Endothelial cell (in vitro differentiated cells): ENCODE measurements at places on chromosomes 2 and 18.

GRCh38 chr2:232376260-232376659 is 2.3 kb upstream of the ALPP start:
- DNase-seq = no peak

GRCh38 chr2:37080689-37081088 is 3.5 kb downstream of the HEATR5B start:
- DNase-seq = no peak

DNA sequence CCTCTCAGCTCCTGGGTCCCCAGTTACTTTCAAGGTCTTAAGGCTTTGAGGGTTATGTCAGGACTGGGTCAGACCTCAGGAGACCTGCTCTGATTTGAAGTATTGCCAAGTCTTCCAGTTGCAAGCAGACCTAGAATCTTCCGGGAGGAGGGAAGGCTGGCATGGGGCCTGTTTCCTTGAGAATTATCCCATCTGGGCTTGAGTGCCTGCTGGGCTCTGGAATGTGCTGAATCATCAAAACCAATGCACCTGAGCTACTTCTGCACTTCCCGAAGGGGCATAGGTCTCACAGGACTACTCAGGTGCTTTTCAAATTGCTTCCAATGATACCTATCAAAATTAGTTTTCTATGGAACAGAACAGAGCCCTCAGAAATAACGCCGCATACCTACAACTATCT is 327.3 kb downstream of the XIRP2 start:
- no peak for DNase-seq

DNA sequence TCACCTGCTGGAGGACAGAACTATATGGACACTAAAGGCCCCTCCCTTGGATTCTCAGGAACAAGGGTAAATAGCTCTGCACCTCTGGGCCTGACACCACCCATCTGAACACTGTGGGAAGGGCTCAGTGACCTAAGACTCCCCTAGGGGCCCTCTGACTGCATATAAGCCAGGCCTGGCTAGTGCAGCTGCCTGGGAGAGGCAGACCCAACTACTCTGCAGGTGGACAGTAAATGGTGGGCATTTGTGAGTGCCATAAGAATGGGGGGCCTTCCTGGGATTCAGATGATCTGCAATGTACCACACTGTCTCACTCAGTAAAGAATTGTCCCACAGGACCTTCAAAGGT is 11.2 kb upstream of the WIPF1 start:
- DNase-seq = no peak

DNA sequence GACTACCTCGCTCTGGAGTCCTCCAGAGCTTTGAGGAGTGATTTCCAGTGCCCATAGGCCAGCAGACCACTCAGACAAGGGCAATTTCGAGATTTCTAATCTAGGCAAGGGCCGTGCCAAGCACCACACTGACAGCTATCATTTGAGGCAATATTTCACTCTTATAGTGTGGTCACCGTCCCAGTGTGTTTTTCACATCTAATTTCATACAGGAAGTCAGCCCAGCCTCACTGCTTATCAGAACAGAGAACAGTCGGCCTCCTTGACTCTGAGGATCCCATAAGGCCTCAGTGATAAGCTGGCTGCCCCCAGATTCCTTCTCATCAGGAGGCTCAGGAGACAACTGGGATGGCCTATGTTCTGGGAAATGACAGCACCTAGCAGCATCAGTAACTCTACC is 581 bp downstream of the CAPN14 start:
- DNase-seq = no peak

- no peak for DNase-seq
These were observed 808.6 kb downstream of the RNF144A start for GRCh38 chr2:7725850-7726242.

GRCh38 chr18:74980669-74981068 is 228.3 kb downstream of the PTGR3 start:
- no peak for DNase-seq

DNA sequence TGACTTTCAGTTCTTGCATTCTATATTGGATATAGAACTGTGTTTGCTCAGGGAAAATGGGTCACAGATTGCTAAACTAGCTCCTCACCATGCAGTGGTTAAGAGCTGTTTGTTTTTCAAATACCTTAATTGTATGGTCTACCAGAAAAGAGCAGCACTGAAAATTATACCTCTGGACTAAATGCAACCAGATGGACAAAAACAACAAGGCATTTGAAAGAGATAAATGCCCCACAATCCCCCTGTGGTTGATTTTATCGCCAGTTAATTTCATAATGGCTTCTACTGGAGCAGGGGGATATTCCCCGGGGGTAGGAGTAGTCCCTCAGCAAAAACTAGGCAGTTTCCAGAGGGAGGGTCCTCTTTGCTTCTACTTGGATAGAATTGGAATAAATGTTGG is 267.9 kb upstream of the TNP1 start:
- no peak for DNase-seq

DNA sequence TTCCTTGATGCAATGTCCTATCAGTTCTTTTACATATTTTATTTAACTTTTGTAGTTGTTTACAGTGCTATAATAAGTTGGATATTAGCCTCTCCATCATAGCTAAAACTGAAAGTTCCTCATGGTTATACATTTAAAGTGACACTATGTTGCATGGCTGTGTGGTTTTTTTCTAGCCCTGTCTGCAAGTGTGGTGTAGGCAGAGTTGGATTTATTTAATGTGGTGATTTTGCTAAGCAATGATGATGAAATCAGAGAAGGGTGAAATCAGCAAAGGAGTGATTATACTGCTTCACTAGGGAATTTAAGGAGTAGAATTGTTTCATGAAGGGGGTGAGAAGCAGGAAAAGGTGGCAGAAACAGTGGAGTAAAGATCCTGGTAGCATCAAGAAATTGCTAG is 18.3 kb upstream of the ENOSF1 start:
- DNase-seq = no peak

- DNase-seq = no peak
These were observed 53.5 kb downstream of the DARS1 start for GRCh38 chr2:135931776-135932443.
